Activated CD4-positive, alpha-beta T cell treated with anti-CD3 and anti-CD28 coated beads, Interleukin-2, amount 50 U/mL, for 48 hours (primary cell): ENCODE measurements at places on chromosomes 16 and 17.

- no peak for DNase-seq
Observed at GRCh38 chr16:555528-556473, 4.4 kb upstream of the PRR35 start.

DNA sequence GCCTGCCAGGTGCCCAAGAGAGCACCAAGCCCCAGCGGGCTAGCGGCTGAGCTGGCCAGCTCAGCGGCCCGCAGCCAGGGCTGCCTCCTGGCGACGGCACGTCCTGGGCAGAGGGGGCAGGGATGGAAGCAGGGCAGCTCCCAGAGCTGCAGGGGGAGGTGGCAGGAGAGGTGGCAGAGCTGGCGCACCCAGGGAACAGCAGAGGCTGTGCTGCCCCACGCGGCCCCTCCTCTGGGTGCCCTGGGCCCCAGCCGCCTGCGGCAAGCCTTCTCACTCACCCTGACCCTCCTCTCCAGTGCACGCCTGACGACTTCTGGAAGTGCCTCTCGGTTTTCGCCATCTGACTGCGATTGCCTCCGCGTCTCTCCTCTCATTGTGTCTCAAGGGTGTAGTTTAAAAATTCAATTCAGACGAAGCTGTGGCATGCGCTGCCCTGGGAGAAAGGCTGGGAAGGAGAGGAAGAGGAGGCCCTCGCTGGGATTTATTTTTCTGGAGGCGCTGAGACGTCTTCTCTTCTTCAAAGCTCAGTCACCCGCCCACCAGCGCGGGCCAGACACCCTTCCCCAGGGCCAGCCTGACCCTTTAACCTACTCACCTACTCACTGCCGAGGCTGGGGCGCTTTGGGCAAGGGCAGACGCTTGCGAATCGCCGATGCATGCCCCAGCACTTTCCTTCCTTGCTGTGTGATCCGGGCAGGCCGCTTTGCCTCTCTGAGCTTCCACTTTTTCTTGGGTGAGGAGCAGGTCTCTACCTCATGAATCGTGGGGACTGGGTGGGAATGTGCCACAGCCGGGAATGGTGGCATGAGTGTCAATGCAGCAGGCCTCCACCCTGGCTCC, 24.9 kb downstream of the GSE1 start:
- no peak for DNase-seq

- DNase-seq, result no peak
Observed at GRCh38 chr17:74833501-74834377, 25.9 kb downstream of the GRIN2C start.

DNA sequence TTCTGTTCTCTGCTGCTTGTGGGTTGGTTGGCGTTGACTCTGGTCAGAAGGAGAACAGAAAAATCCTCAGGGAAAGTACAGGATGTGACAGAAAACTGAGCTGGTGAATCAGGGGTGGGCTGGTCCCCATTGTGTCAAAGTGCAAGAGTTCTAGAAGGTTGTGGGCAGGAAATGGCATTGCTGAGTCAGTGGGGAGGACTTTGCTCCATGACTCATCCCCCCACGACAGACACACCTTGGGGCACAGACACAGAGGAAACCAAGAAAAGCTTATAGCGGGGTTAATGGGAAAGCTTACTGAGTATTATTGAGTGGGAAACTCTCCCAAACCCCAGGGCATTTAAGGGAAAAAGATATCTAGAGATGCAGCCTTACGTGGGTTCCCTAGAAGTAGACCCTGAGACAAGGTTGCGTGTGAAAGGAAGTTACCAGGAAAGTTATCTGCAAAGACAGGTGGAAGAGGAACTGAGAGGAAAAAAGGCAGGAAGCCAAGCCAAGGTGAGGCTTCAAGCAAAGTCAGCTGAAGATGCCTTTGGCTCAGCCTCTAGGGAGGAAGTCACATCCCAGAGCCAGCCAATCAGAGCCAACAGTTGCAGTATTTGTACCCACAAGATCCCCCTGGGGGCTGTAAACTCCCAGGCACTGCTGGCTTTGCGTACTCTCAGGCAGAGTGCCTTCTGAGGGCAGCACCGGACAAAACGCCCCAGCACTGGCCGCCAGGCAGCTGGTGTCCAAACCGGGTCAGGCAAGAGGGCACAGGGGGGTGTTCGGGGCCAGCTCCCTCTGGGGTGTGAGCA, 86.4 kb downstream of the FOXL1 start:
- peak; percentile 77 for DNase-seq

- DNase-seq, result peak; percentile 35
Observed at GRCh38 chr17:75047398-75048098, 523 bp downstream of the KCTD2 start.

- no peak for DNase-seq
Observed at GRCh38 chr17:8806926-8807550, 7.9 kb upstream of the MFSD6L start.

- DNase-seq, result no peak
Observed at GRCh38 chr16:56145369-56145768, 45.9 kb upstream of the GNAO1 start.
